ENCODE measurements at places on chromosomes 7 and 10.
A peak's percentile ranks its signal among the peaks of the same experiment; 100 is the strongest.

DNA sequence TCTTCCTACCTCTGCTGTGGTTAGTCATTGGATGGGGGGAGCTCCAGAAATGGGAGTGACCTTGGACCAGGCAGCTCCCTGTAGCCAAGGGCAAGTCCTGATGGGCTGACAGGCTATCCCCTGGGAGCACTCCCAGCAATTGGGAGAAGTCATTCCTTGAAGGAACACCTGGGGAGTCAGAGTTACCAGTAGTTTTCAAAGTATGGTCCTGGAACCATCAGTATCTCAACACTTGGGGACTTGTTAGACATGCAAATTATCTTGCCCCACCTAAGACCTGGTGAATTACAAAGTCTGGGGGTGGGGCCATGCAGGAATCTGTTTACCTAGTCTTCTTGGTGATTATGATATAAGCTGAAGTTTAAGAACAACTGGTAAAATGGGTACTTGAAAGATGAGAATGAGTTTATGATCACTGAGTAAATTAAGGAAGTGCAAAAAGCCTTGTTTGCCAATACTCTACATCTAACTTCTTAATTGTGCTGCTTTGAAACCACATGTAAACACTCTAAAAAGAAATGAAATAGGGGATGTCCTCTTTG is 287.3 kb upstream of the LRRN3 start:
- no peak for DNase-seq

DNA sequence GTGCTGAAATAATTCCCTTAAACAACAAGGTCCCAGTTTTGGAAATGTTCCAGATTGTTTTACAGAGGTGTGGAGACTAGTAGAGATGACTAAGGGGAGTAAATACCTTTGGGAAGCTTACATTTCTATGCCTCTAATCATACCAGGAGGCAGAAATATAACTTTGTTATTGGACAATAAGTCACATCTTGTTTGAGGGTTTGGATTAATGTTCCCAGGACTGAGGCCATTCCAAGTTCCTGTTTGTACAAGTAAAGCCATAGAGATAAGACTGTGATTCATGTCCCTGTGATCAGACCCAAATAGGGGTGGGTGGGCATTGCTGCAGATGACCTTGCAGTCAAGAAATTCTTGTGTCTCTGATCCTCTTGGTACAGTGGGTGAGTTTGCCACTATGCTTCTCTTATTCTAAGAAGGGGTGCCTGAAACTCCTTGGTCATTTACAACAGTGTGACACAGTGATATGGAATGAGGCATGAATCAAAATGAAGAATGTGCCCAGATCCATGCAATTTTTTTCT is 508.3 kb downstream of the SORCS3 start:
- DNase-seq, result peak; percentile 89

- DNase-seq, result no peak
Measured at GRCh38 chr10:2682491-2682890, 384.9 kb upstream of the PFKP start.

- DNase-seq, result no peak
Measured at GRCh38 chr10:79048639-79049550, 19.9 kb upstream of the ZMIZ1 start.

Measured in retinal pigment epithelial cell (primary cell).